SK-N-DZ (cell line): ENCODE measurements at places on chromosomes 5 and 9.
A peak's percentile ranks its signal among the peaks of the same experiment; 100 is the strongest.

GRCh38 chr5:72468606-72469005, 38.6 kb downstream of the ZNF366 start:
- DNase-seq: no peak

GRCh38 chr5:141941307-141941706, 16.7 kb downstream of the PCDH12 start:
- no peak for DNase-seq

DNA sequence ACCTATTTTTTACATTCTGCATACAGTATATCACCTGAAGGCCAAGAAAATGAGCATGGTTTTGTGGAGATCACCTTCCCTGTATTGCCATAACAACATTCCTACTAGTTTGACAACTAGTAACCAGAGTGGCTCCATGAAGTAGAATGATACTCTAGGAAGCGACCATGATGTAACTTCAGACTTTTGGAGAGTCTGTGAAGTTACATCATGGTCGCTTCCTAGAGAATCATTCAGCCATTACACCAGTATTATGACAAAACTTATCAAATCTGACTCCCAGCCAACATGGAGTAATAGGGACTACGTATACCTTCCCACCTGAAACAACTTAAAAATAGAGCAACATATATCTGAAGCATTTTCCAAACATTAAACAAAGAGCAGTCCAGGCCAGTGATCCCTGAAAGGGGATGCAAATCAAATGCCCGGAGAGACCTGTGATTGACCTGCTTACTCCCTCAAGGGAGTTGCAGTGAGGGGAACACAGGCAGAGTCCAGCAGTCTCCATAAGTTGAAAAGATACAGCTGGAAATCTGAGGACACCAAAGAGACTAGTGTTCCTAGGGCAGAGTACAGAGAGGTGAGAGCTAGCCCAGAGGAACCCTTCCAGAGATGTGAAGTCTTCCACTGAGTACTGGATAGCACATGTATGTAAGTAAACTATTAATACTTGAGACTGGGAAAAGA, 7.8 kb downstream of the ECM2 start:
- DNase-seq: no peak

GRCh38 chr5:6765612-6766525, 52.6 kb downstream of the TENT4A start:
- DNase-seq: peak; percentile 54

DNA sequence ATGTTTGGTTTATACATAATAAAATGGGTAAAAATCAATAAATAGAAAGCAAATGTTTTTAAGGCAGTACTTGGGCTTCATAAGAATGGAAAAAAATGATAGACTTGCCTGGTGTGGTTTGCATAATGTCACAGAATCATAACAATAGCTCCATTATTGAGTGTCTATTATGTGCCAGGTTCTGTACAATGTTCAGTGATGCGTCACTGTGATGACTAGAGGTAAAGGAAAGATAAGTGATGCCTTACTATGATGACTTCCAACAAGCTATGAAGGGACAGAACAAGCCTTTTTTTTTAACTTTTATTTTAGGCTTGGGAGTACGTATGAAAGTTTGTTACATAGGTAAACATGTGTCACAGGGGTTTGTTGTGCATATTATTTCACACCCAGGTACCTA, 128.8 kb downstream of the TMC1 start:
- DNase-seq: no peak

GRCh38 chr9:21970800-21971640, 23.2 kb downstream of the CDKN2A start:
- DNase-seq: no peak

GRCh38 chr5:92519811-92520632, 1061.0 kb downstream of the NR2F1-AS1 start:
- no peak for DNase-seq
